ENCODE measurements at places on chromosomes 2 and 18.

GRCh38 chr2:98483257-98483861 is 38.7 kb downstream of the INPP4A start:
- no peak for DNase-seq

- no peak for DNase-seq
Observed at GRCh38 chr2:105880637-105881036, 135.9 kb downstream of the NCK2 start.

GRCh38 chr18:12973562-12974213 is 17.5 kb upstream of the CEP192 start:
- no peak for DNase-seq

- DNase-seq: no peak
Observed at GRCh38 chr18:69715191-69715795, 232.4 kb downstream of the CD226 start.

DNA sequence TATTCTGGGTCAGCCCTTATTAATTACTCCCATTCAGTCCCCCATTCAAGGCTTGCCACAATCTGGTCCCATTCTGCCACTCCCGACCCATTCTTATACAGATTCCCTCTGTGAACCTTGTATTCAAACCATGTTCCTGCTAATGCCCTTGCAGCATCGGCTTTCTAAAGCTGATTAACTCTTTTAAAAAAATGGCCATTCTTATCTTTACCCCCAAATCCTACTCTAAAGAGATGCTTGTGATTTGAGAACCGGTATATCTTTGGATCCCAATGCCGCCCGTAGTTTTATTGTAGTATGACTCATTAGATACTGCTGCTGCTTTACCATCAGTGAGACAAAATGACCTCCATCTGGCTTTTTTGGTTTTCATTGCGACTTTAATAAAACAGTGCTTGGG is 72.2 kb downstream of the XRCC5 start:
- DNase-seq: no peak

GRCh38 chr2:235497096-235497495 is 3.3 kb downstream of the AGAP1 start:
- no peak for DNase-seq

DNA sequence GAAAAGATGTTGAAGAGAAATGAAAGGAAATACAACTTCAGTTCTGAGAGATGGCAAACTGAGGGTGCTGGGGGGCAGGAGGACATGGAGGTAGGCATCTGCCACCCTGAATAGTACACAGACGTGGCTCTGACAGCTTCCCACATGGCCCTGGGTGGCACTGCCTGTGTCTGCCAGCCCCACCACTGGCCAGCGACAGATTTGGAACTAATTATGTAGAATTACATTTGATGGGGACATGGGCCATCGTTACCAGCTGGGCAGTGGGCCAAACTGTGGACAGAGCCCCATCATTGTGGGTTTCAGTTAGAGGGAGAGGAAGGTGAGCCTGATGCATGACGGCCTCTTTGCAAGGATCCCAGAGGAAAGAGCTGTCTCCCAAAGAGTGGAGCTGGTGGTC is 216.0 kb upstream of the HAAO start:
- no peak for DNase-seq

GRCh38 chr2:140256080-140256479 is 1475.9 kb upstream of the NXPH2 start:
- DNase-seq: no peak

DNA sequence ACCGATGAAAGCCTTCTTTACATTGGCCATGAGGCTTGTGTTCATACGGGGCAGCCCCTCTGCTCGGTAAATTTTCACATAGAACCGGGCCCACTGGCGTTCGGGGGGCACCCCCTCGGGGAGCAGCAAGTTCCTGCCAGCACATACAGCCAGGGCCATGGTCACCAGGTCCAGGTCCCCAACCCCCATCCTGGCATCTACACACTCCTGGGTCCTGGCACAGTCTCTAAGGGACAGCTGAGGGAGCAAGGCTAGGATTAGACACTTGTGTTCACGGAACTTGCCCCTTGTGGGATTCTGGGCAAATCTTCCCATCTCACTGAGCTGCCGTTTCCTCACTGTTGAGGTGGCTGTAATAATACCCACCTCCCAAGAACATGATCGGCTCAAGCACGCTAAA is 5.6 kb upstream of the OTOF start:
- no peak for DNase-seq

GRCh38 chr2:112032689-112033465 is 22.2 kb upstream of the TMEM87B start:
- no peak for DNase-seq

Data from activated CD8-positive, alpha-beta memory T cell treated with anti-CD3 and anti-CD28 coated beads for 4 hours (primary cell).